ENCODE measurements at places on chromosomes 16 and 17.

DNA sequence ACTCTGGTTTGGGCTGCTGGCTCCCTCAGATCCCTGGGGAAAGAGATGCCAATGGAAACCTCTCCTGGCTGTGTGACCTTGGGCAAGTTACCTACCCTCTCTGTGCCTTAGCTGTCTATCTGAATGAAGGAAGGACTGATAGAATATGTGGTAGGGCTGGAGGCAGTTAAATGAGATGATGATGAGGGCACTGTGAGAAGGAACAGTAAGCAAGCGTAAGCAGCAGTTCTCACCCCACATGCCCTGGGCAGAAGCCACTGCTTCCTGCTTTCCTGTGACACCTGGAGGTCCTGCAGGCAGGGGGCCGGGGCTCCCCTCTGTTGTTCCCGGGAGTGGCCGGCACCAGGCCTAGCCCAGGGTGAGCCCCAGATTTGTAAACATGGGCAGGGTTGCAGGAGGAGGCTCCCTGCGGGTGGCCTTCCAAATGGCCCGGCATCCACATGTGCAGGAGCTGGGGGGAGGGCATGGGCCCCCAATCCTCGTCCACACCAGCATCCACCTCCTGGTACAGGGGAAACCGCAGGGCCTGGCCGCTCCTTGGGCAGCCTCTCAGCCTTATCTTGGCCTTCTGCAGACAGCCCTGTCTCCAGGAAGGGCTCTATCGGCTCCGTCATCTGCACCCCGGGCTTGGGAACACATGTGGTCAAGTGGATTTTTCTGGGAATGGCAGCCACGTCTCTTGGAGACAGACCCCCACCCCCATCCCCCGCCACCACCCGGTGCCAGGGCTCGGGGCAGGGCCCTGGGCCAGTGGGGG is 235.6 kb upstream of the GSE1 start:
- no peak for DNase-seq

DNA sequence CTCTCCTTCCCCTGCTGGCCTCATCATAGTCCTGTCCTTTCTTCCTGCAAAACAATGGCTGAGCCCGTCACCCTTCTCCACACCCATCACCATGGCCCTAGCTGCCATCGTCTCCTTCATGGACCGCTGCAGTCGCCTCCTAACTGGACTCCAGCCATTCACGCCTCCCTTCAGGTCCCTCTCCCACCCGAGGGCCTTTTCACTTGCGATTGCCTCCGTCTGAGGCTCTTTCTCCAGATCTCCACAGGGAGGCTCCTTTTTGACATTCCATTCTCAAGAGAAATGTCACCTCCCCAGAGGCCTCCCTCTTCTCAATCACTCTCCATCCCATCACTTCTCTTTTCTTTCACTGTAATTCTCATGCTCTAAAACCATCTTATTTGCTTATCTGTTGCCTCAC is 23.5 kb downstream of the GSG1L start:
- DNase-seq = no peak

DNA sequence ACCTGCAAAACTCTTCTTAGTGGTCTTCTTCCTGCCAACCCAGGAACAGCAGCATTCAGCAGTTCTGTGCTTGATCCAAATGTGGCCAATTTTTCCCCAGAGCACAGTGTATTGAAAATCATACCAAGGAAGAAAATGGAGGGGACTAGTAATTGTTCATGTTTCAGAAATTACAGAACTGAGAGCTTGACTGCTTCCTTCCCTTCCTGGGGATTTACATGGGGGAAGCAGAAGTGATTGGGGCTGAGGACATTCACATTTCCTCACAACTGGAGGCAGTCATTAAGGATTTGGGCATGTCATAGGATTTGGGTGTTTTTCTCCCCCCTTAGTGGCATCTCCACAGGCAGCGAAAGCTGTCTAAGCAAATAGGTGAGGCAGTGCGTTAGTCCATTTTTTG is 19.7 kb downstream of the CIITA start:
- no peak for DNase-seq

DNA sequence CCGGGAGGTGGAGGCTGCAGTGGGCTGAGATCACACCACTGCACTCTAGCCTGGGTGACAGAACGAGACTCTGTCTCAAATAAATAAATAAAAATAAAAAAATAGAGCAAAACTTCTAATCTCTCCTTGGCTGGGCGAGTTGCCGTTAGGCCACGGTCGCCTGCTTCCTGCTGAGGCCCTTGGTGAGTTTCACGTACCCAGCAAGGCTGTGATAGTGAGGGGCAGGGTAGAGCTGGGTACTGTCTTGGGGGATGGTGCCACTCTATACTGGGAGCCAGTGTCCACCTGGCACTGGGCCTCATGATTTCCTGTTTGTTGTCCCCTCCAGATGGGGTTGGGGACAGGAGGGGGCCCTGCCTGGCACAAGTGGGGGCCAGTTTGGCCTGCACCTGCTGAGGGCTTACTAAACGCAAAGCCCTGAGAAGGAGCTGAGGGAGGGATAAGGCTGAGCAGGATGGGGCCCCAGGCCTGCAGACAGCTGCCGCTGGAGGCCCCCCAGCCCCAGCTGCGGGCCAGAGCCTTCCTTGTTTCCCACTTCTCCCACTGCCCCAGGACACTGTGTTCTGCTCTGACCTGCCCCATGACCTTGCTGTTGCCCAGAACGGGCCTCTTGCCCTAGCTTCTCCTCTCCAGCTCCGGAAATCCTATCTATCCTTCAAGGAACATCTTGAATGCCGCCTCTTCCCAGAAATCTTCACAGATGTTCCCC is 25.4 kb downstream of the GJD3 start:
- no peak for DNase-seq

GRCh38 chr16:28110479-28110878 is 47.0 kb upstream of the GSG1L start:
- DNase-seq = no peak

DNA sequence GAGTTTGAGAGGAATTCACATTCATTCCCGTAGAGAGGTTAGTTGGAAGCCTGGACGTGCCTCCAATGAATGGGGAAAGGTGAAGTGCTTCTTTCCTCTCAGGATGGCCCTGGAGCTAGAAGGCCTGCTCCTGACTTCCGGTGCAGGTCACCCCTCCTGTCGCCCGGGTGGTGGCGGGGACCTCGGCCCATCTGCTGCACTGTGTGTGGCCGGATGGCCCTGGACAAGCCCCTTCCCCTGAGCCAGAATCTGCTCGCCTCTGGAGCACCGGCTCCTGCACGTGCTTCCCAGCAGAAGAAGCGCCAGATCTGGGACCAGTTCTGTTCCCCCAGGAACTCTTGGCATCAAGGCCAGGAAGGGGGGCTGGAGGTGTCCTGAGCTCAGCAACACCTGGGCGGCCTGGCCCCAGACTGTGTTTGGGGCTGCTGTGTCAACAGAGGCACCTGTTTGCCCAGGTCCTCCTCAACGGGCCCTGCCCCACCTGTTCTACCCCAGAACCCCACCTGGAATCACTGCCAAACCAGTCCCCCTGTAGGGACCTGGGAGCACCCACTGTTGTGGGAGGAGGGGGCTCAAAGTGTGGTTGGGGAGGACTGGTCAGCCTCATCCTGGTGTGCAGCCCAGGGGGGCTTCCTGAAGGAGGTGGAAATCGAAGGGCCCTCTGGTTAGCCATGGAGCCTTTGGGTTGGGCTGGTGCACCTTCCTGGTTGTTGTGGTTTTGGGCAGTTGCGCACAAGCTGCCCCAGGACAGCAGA is 5.1 kb upstream of the PERCC1 start:
- DNase-seq = no peak

DNA sequence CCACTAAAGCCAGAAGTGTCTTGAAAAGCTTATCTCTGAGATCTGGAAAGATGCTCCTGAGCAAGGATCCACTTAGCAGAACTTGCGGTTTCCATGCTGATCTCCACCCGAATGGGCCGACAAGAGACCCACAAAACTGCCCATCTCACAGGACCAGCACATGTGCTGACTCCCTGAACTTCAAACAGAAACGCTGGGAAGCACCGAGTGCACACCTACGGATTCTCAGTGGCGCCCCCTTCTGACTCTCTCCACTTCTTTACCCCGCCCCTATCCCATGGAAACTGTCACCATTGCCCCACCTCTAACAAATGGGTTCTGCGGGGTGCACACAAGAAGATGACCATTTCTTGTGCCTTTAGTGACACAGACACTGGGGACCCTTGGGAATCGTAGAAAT is 21.4 kb downstream of the CDRT4 start:
- no peak for DNase-seq

GRCh38 chr16:5928476-5929065 is 831.0 kb upstream of the EEF2KMT start:
- DNase-seq = no peak

DNA sequence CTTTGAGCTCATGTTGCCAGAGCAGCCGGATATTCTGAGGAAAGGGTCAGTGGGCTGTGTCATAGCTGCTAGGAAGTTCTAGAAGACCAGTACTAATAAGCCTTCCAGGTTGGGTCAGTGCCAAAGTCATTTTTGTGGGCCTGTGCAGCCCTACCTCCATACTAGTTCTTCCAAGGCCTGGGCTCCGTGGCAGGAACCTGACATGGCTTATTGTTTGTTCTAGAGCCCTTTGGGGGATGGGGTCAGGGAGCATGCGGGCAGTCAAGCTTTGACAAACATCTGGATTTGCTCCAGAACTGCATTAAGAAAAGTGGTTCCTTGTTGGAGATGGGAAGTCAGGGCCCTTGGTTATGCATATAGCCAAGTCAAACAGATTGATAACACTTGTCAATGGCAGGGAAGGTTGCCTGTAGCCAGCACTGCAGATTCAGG is 7.6 kb downstream of the ALKBH5 start:
- DNase-seq = no peak

DNA sequence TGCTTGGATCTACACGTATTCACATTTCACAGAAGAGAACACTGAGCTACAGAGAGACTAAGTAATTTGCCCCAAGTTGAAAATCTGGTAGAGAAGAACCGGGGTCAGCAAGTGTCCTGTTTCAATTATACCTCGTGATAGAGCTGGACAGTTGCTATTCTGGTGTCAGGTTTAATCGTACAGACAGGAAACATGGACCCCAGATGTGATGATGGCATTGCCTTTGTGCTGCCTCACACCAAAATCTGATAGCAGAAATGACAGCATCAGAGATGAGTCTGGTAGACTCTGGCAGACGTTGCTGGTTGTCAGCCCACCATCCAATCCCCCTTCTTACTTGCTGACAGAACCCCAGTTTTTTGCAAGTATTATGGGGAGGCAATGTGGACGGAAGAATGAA is 112.1 kb upstream of the FOXF1 start:
- no peak for DNase-seq

DNA sequence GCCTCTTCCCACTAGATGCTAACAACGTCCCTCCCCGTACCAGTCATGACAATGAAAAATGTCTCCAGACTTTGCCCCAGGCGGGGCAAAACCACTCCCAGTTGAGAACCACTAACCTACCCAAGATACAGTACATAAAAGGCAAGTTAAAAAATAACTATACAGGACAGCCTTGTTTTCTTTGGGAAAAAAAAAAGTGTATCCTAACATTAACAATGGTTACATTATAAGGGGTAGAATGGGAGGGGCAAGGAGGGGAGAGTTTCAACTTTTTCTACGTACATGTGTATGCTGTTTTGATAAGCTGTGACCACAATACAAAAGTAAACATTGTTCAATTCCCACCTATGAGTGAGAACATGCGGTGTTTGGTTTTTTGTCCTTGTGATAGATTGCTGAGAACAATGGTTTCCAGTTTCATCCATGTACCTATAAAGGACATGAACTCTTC is 94.9 kb downstream of the TOX3 start:
- no peak for DNase-seq

DNA sequence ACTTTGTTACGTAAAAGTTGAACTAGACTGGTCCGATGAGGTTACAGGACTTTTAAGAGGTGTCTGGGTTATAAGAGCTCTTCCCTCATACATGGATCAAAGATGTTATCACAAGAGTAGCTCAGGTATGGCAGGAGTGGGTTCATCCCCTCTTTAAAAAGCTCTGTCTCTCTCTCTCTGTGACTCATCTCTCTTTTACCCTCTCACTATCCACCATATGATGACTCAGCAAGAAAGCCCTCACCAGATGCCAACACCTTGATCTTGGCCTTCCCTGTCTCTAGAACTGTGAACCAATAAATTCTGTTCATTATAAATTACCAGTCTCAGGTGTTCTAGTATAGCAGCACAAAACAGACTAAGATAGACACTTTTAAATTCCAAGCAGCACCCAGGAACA is 1.9 kb upstream of the CLEC19A start:
- no peak for DNase-seq

GRCh38 chr16:89861648-89862047 is 11.7 kb upstream of the TCF25 start:
- DNase-seq = no peak

DNA sequence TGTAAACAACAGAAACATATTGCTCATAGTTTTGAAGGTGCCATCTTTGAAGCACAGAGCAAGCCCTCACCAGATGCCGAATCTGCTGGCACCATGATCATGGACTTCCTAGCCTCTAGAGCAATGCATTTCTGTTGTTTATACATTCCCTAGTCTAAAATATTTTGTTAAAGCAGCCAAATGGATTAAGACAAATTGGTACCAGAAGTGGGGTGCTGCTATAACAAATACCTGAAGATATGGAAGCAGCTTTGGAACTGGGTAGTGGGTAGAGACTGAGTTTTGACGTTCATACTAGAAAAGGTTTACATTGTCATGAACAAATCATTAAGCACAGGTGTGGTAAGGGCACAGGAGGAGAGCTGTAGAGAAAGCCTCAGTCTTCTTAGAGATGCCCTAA is 13.6 kb downstream of the SGF29 start:
- DNase-seq = no peak

GRCh38 chr17:69144331-69145255 is 2.9 kb upstream of the ABCA6 start:
- DNase-seq = no peak

- no peak for DNase-seq
These were observed 7.3 kb upstream of the SSTR2 start for GRCh38 chr17:73157521-73157890.

DNA sequence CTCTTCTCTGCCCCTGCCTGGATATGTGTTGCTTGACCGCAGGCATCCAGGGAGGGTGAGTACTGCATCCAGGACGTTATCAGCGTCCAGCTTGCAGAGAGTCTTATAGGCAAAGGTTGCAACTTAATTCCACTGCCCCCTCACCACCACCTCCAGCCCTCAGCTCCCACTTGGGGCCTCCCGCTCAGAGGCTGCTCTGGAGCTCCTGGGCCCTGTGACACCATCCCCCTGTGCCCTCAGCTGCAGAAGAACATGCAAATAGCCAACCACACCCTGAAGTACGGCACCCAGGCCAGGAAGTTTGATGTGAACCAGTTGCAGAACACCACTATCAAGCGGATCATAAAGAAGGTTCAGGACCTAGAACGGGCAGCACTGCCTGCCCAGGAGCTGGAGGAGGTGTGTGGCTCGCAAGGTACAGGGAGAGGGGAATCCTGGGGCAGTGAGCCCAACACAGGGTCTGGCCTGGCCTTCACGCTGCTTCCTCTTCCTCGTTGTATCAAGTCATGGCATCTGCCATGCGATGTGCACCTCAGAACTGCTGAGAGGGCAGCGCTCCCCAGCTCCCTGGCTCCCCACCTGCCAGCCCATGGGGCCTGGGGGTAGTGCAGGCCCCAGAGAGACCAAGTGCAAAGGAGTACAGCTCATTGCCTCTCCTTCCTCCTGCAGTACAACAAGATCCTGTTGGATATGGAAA is 9.6 kb downstream of the ACE start:
- DNase-seq = no peak

- no peak for DNase-seq
These were observed 74.9 kb upstream of the GNG13 start for GRCh38 chr16:875182-876040.
